H9 (cell line): ENCODE measurements at places on chromosomes 11 and 22. TPM values are rescaled to one million over a fixed set of nuclear protein-coding genes. Genes with fewer than 3 reads are reported as not detected.

DNA sequence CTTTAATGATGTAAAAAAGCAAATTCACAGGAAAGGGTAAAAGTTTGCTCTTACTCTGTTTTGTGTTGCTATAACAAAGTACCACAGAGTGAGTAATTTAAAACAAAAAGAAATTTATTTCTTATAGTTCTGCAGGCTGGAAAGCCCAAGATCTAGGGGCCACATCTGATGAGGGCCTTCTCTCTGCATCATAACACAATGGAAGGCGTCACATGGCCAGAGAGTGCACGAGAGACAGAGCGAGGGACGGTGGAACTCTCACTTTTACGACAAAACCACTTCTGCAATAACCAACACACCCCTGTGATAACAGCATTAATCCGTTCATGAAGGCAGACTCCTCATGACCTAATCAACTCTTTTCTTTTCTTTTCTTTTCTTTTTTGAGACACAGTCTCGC is 31.1 kb downstream of the CD6 start:
- H3K4me3 ChIP-seq: no peak overlapping the region
- peaks cover 22% of the 10 kb centered on the region; the same call in 1 of the 2 replicates for H3K27me3 ChIP-seq
- DNase-seq: no peak
- H3K27ac ChIP-seq: no peak overlapping the region
- no peaks in the 10 kb centered on the region for H3K36me3 ChIP-seq
- H3K4me1 ChIP-seq: no peaks in the 10 kb centered on the region

The TTC36 gene
- 1.6 TPM in 2 replicates for total RNA-seq

The MCAM gene
- 21.5 and 23.3 TPM in 2 replicates for total RNA-seq

The SLC5A4 gene
- total RNA-seq: not detected in 2 replicates

DNA sequence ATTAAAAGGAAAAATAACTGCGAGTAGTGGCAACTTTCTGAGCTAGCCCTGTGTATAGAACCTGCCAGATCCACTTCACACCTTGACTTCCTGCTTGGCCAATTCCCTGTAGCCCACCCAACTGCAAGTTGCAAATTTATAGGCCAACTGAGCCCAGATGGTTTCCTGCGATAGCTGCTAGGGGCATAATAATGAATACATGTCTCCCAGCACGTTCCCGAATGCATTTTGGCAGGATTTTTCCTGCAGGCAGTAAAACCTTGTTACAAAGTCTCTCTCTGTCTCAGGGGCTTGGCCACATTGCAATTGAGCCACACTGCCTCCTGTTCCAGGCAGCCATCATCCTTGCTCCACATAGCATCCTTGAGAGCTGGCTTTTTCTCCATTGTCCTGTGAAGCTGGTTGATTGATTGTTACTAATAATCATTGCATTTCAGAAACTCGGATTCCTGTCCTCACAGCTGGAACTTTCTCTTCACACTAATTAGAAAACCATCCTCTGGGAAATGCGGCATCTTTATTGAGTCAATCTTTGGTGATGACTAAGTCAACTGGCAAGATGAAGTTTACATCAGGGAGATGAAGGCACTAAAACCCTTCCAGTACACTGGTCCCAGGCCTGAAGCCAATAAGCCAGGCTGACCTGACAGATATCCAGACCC is 18.6 kb upstream of the LMO2 start:
- H3K4me3 ChIP-seq: no peak overlapping the region
- no peaks in the 10 kb centered on the region for H3K27me3 ChIP-seq
- no peak for DNase-seq
- H3K36me3 ChIP-seq: no peaks in the 10 kb centered on the region
- no peak overlapping the region for H3K27ac ChIP-seq

DNA sequence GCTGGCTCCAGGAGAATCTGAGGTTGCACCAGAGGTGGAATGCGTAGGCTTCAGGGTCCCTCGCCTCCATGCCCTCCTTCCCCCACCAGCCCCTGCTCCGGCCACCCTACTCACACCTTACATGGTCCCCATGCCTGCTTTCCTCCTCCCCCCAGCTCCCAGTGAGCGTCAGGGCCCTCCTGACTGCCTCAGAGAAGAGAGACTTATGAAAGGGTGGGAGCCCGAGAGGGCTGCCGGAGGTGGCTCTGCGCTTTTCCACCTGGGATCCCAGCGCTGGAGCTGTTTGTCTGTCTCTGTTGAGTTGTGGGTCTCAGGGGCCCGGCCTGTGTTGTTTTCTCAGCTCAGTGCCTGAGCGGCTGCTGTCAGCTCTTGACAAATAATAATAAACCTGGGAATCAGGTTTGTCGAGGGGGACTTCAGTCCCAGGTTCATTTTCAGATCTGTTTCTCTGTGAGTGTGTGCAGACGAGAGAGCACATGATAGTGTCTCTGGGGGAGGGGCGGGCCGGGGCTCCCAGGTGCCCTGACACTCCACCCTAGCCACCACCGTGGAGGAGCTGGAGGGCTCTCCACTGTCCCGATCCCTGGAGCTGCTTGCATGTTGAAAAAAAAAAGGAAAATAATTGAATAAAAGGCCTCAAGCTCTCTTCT is 153.7 kb downstream of the FEZ1 start:
- no peaks in the 10 kb centered on the region for H3K4me1 ChIP-seq
- H3K4me3 ChIP-seq: no peak overlapping the region
- H3K27me3 ChIP-seq: no peaks in the 10 kb centered on the region; the same call in 1 of the 2 replicates

DNA sequence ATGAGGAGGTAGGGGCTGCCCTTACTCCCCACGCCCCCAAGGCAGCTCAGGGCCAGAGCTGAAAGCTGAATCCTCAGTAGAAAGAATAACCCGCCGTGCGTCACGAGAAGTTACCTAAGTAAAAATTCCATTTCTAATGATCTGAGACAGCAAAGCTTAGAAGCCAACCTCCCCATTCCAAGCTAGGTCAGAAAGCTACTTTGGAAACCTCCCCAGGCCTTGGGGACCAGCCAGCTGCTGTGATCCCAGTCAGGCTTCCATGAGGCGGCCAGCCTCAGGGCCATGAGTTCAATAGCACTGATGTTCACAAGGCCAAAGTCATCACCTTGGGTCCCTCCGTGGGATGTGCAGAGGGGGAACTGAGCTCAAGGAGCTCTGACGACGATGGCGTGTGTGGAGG is 6.9 kb downstream of the SHISAL1 start:
- no peaks in the 10 kb centered on the region for H3K27me3 ChIP-seq
- H3K27ac ChIP-seq: no peak overlapping the region
- no peaks in the 10 kb centered on the region for H3K4me1 ChIP-seq
- H3K36me3 ChIP-seq: no peaks in the 10 kb centered on the region
- DNase-seq: no peak

The ISX gene
- total RNA-seq: not detected in 2 replicates

The SF3B2 gene
- 237 and 248 TPM in 2 replicates for total RNA-seq

GRCh38 chr11:95512177-95512576 is 277.4 kb downstream of the FAM76B start:
- H3K27ac ChIP-seq: no peak overlapping the region
- no peak overlapping the region for H3K4me3 ChIP-seq
- H3K27me3 ChIP-seq: no peaks in the 10 kb centered on the region
- H3K36me3 ChIP-seq: no peaks in the 10 kb centered on the region
- H3K4me1 ChIP-seq: no peaks in the 10 kb centered on the region

The P2RY2 gene
- total RNA-seq: 0.26 and 0.35 TPM in 2 replicates

DNA sequence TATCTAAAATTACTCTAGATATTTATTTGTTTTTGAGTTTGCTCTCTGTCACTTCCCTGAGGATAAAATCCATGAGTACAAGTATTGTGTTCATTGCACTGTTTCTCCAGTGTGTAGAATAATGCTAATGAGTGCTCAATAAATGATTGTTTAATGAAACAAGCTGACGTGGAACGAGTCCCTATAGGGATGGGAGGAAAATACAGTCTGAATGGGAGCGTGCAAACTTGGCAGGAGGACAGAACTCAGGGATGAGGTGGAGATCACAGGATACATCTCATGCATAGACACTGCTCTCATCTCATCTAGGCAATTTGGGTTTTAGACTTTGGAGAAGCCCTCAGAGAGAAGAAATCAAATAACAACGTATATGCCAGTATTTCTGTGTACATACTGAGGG is 58.4 kb upstream of the ZC3H12C start:
- no peak for DNase-seq
- H3K4me3 ChIP-seq: no peak overlapping the region
- no peaks in the 10 kb centered on the region; the same call in 2 of the 3 replicates for H3K36me3 ChIP-seq
- no peaks in the 10 kb centered on the region for H3K27me3 ChIP-seq
- no peaks in the 10 kb centered on the region; the same call in 1 of the 2 replicates for H3K4me1 ChIP-seq
- no peak overlapping the region for H3K27ac ChIP-seq

The OR51I1 gene
- not detected in 2 replicates for total RNA-seq

DNA sequence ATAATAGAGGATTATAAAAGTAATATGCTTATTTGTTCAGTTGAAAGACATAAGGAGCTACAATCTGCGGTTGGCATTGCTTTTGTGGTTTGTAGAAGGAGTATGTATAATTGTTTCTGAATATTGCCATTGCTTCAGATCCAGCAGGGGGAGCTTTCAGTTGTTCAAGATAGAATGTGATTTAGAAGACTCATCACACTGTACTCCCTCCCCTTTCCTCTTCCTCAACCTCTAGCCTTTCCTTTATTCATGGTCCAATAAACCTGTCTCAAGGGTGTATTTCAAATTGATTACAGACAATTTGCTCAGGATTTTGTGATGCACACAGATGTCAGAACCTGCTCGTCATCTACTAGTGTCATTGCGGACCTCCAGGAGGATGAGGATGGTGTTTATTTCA is 9.8 kb downstream of the PRMT3 start:
- H3K4me3 ChIP-seq: no peak overlapping the region
- H3K4me1 ChIP-seq: no peaks in the 10 kb centered on the region
- H3K27me3 ChIP-seq: no peaks in the 10 kb centered on the region
- no peak overlapping the region for H3K27ac ChIP-seq
- H3K36me3 ChIP-seq: peaks cover 29% of the 10 kb centered on the region
- DNase-seq: no peak

The DGCR8 gene
- total RNA-seq: 71.2 and 74.5 TPM in 2 replicates

The PGR gene
- 0.02 and 0.07 TPM in 2 replicates for total RNA-seq

The PATE2 gene
- 0.17 and 0.44 TPM in 2 replicates for total RNA-seq

GRCh38 chr11:64117763-64118459 is 48.0 kb downstream of the MACROD1 start:
- no peak overlapping the region for H3K27ac ChIP-seq
- no peaks in the 10 kb centered on the region for H3K36me3 ChIP-seq
- H3K4me3 ChIP-seq: no peak overlapping the region
- DNase-seq: no peak
- H3K27me3 ChIP-seq: peaks cover 6% of the 10 kb centered on the region; the same call in 1 of the 2 replicates

GRCh38 chr11:4454021-4454420 is 4.9 kb downstream of the OR52K2 start:
- no peaks in the 10 kb centered on the region; the same call in 1 of the 2 replicates for H3K36me3 ChIP-seq
- H3K27ac ChIP-seq: no peak overlapping the region
- no peak for DNase-seq
- no peak overlapping the region for H3K4me3 ChIP-seq
- no peaks in the 10 kb centered on the region for H3K27me3 ChIP-seq

The IZUMO1R gene
- total RNA-seq: not detected in 2 replicates

- no peak overlapping the region for H3K4me3 ChIP-seq
- no peak overlapping the region for H3K27ac ChIP-seq
- H3K4me1 ChIP-seq: no peaks in the 10 kb centered on the region
Observed at GRCh38 chr11:17976651-17977050, 36.2 kb downstream of the SERGEF start.

The FGF4 gene
- 0.59 and 0.68 TPM in 2 replicates for total RNA-seq

The TMEM191C gene
- 3.3 and 4.2 TPM in 2 replicates for total RNA-seq
